HCT116 (cell line): ENCODE measurements at places on chromosomes 5 and 9. TPM values are rescaled to one million over a fixed set of nuclear protein-coding genes. Genes with fewer than 3 reads are reported as not detected.

Gene CXCL14
- total RNA-seq, result not detected

Gene GABBR2
- 0.15 TPM for total RNA-seq

Gene ERAP2
- 2.2 TPM for total RNA-seq

Gene FASTKD3
- 12.0 TPM for total RNA-seq

Gene MCIDAS
- 6.4 TPM for total RNA-seq

Gene CA9
- total RNA-seq, result 8.5 TPM

Gene ANXA2R
- total RNA-seq, result 0.37 TPM

Gene RLN2
- not detected for total RNA-seq

Gene C9orf50
- not detected for total RNA-seq

Gene EQTN
- total RNA-seq, result not detected

Gene CCDC183
- 2.8 TPM for total RNA-seq

Gene FOXD4L3
- total RNA-seq, result 0.25 TPM

Gene SLC2A8
- total RNA-seq, result 16.8 TPM

Gene IL13
- not detected for total RNA-seq

GRCh38 chr9:33750307-33750838 lies 45.0 kb upstream of the PRSS3 start:
- H3K36me3 ChIP-seq, result no peaks in the 10 kb centered on the region
- H3K27ac ChIP-seq, result peak overlapping the region; percentile 56
- DNase-seq, result no peak
- H3K27me3 ChIP-seq, result no peaks in the 10 kb centered on the region
- peak overlapping the region; percentile 79 for H3K4me3 ChIP-seq

- H3K27me3 ChIP-seq, result no peaks in the 10 kb centered on the region
- H3K4me1 ChIP-seq, result peaks cover 18% of the 10 kb centered on the region
- H3K27ac ChIP-seq, result no peak overlapping the region
- no peaks in the 10 kb centered on the region for H3K36me3 ChIP-seq
- H3K4me3 ChIP-seq, result no peak overlapping the region
Measured at GRCh38 chr5:139267481-139267880, 26.1 kb upstream of the MATR3 start.

GRCh38 chr5:78611126-78611605 lies 37.4 kb downstream of the LHFPL2 start:
- H3K4me3 ChIP-seq, result no peak overlapping the region
- no peak for DNase-seq
- no peaks in the 10 kb centered on the region for H3K27me3 ChIP-seq
- peaks cover 3% of the 10 kb centered on the region; the same call in 1 of the 2 replicates for H3K4me1 ChIP-seq
- H3K27ac ChIP-seq, result no peak overlapping the region
- no peaks in the 10 kb centered on the region for H3K36me3 ChIP-seq

GRCh38 chr5:126449751-126450271 lies 26.6 kb downstream of the GRAMD2B start:
- no peak for DNase-seq
- H3K4me3 ChIP-seq, result no peak overlapping the region
- peaks cover 71% of the 10 kb centered on the region for H3K4me1 ChIP-seq
- H3K36me3 ChIP-seq, result peaks cover 6% of the 10 kb centered on the region; the same call in 1 of the 2 replicates
- H3K27ac ChIP-seq, result no peak overlapping the region
- H3K27me3 ChIP-seq, result no peaks in the 10 kb centered on the region

DNA sequence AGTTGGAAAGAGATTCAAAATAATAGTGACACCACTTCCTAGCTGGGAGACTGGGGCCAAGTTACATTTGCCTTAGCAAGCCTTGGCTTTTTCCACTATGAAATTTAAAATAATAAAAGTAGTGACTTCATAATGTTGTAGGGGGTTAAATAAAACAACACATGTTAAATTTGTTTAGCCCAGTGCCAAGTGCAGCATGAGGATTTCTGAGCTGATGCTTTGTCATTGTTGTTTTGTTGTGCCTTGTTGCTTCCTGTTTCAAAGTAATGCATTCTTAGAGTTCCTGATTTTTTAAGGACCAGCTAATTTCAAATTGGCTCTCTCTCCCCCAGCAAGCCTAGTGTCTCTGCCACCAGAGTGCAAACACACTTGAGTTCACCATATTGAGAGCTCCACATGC lies 270.7 kb upstream of the PAPPA start:
- no peak for DNase-seq
- H3K27me3 ChIP-seq, result peaks cover 51% of the 10 kb centered on the region
- H3K4me3 ChIP-seq, result no peak overlapping the region
- H3K4me1 ChIP-seq, result no peaks in the 10 kb centered on the region
- H3K36me3 ChIP-seq, result no peaks in the 10 kb centered on the region
- no peak overlapping the region for H3K27ac ChIP-seq

GRCh38 chr9:128159784-128160602 lies at the start of gene BBLN:
Gene BBLN (plus strand): TSS chr9:128160265. CDS start chr9:128160408, 143 bp downstream.
- H3K4me1 ChIP-seq, result no peaks in the 10 kb centered on the region
- H3K27ac ChIP-seq, result peak within 1 kb of the TSS; percentile 97
- H3K36me3 ChIP-seq, result no peaks in the 10 kb centered on the region
- no peaks in the 10 kb centered on the region for H3K27me3 ChIP-seq

GRCh38 chr5:126659805-126660482 lies 59.2 kb downstream of the PHAX start:
- no peaks in the 10 kb centered on the region for H3K4me1 ChIP-seq
- H3K27me3 ChIP-seq, result no peaks in the 10 kb centered on the region
- no peak overlapping the region for H3K4me3 ChIP-seq
- H3K36me3 ChIP-seq, result no peaks in the 10 kb centered on the region
- DNase-seq, result no peak

DNA sequence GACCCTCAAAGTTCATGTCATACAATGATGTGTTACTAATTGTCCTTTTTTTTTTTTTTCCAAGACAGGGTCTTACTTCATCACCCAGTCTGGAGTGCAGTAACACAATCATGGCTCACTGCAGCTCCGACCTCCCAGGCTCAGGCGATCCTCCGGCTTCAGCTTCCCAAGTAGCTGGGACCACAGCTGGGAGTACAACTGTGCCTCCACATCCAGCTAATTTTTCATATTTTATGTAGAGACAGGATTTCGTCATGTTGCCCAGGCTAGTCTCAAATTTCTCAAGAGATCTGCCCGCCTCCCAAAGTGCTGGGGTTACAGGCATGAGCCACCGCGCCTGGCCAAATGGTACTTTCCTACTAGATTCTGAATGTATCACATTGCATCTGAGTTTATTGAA lies 49.4 kb upstream of the EBF1 start:
- no peaks in the 10 kb centered on the region for H3K36me3 ChIP-seq
- H3K4me1 ChIP-seq, result no peaks in the 10 kb centered on the region
- H3K27ac ChIP-seq, result no peak overlapping the region

- H3K27me3 ChIP-seq, result no peaks in the 10 kb centered on the region
- no peaks in the 10 kb centered on the region for H3K36me3 ChIP-seq
- H3K4me3 ChIP-seq, result no peak overlapping the region
- peaks cover 10% of the 10 kb centered on the region; the same call in 1 of the 2 replicates for H3K4me1 ChIP-seq
Measured at GRCh38 chr9:113548221-113549041, 84.9 kb downstream of the RGS3 start.

- no peak for DNase-seq
- H3K36me3 ChIP-seq, result no peaks in the 10 kb centered on the region
- no peak overlapping the region for H3K27ac ChIP-seq
Measured at GRCh38 chr5:126414874-126415502, 8.2 kb upstream of the GRAMD2B start.

DNA sequence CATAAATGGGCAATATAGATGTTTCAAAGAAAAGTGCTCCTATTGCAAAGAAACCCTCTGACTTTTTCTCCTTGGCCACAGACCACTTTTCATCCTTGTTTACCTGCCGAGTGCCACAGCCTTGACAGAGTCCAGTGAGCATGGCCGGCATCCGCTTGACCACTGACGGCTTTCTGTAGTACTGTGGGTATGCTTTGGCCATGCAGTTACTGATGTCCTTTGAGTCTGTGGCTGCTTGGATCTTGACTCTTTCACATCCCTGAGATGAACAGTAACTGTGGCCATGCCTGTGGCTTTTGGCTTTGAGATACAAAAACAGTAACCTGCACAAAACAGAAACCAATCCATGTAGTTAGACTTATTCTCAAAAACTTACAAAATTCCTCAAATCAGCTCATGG lies 70.4 kb downstream of the CEMIP2 start:
- no peaks in the 10 kb centered on the region for H3K27me3 ChIP-seq
- no peak for DNase-seq
- H3K36me3 ChIP-seq, result 0 out of 2 replicates have a peak, but pooled peaks cover 2% of the 10 kb centered on the region
- H3K27ac ChIP-seq, result no peak overlapping the region
- H3K4me3 ChIP-seq, result no peak overlapping the region

- H3K4me3 ChIP-seq, result no peak overlapping the region
- DNase-seq, result no peak
- H3K27ac ChIP-seq, result no peak overlapping the region
- H3K4me1 ChIP-seq, result no peaks in the 10 kb centered on the region
Measured at GRCh38 chr5:118293378-118293777, 695.0 kb downstream of the DTWD2 start.

DNA sequence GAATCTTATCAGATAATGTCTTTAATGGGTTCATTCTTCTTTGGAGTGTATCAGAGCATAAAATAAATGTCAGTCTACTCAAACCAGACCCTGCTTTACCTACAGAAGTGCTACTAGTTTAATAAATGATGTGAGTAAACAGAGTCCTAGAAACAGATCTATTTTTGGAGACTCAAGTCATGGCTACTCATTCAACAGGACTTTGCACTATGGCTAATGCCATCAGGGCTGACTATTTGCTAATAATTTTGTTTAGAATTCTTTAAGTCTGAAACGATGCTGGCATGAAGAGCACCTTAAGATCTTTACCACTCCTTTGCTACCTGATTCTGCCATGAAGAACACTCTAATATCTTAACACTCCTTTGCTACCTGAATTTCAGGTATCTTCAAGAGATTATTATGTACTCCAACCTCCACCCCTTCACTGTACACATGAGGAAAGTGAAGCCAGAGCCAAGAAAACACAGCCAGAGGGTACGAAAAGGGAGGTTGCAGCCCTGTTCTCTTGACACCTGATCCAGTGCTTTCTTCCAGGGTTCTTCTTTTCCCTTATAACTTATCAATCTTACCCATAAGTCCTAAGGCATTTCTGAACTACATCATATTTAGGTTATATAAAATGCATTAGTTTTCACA lies 62.4 kb downstream of the ZNF608 start:
- no peak for DNase-seq
- H3K27me3 ChIP-seq, result no peaks in the 10 kb centered on the region
- no peaks in the 10 kb centered on the region for H3K4me1 ChIP-seq
- H3K4me3 ChIP-seq, result no peak overlapping the region

DNA sequence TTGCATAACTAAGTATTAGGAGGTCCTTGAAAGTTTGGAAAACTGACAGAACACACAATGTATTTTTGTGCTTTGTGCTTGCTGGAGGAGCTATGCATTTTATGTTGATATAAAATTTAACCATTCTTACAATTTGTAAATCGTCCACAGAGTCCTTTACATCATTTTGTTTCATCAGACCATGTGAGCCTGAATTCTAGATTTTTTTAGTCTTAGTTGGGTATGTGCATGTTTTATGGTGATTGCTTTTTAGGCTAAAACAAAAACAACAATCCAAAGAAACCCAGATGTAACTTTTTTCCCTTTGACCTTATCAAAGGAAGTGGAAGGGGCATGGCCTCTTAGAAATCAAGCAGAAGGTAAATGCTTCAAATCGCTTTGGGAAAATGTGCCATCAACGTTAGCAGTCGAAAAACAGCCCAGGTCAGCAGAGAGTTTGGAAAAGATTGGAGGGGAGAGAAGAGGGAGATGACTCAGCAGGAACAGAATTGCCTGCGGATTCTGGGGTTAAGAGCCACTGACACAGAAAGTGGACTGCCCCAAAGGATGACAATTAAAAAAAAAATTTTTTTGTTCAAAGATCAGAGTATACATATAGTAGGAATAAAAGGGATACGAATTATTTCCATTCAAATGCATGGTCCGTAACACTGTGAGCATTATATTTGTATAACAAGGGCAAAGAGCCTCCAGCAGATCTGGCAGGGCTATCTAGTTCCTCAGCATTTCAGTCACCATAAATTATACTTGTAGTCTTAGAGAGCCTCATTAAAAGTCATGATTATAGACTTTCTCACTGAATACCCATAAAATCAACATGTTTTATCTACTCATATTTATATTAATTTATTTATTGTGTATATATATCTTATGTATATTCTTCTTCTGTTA lies 253.5 kb upstream of the HAPLN1 start:
- no peak overlapping the region for H3K27ac ChIP-seq
- H3K36me3 ChIP-seq, result no peaks in the 10 kb centered on the region
- no peak for DNase-seq
- no peak overlapping the region for H3K4me3 ChIP-seq

GRCh38 chr9:95666096-95666784 lies 149.5 kb upstream of the PTCH1 start:
- H3K4me3 ChIP-seq, result no peak overlapping the region
- peaks cover 9% of the 10 kb centered on the region; the same call in 1 of the 2 replicates for H3K27me3 ChIP-seq
- no peak overlapping the region for H3K27ac ChIP-seq

GRCh38 chr5:123965626-123966025 lies 453.6 kb downstream of the CSNK1G3 start:
- DNase-seq, result no peak
- no peaks in the 10 kb centered on the region for H3K27me3 ChIP-seq
- no peaks in the 10 kb centered on the region for H3K4me1 ChIP-seq
- no peaks in the 10 kb centered on the region for H3K36me3 ChIP-seq
- H3K4me3 ChIP-seq, result no peak overlapping the region

GRCh38 chr9:108322326-108323098 lies 533.3 kb downstream of the ACTL7B start:
- no peak overlapping the region for H3K4me3 ChIP-seq
- no peaks in the 10 kb centered on the region for H3K36me3 ChIP-seq
- H3K4me1 ChIP-seq, result no peaks in the 10 kb centered on the region
- no peaks in the 10 kb centered on the region for H3K27me3 ChIP-seq
- no peak overlapping the region for H3K27ac ChIP-seq

- H3K27me3 ChIP-seq, result no peaks in the 10 kb centered on the region
- H3K4me3 ChIP-seq, result no peak overlapping the region
- no peak overlapping the region for H3K27ac ChIP-seq
- H3K4me1 ChIP-seq, result peaks cover 7% of the 10 kb centered on the region; the same call in 1 of the 2 replicates
Measured at GRCh38 chr5:138654281-138654867, 79.2 kb upstream of the HSPA9 start.

GRCh38 chr5:82959466-82959865 lies 117.7 kb downstream of the TMEM167A start:
- no peak overlapping the region for H3K4me3 ChIP-seq
- H3K27me3 ChIP-seq, result no peaks in the 10 kb centered on the region
- H3K36me3 ChIP-seq, result peaks cover 74% of the 10 kb centered on the region
- no peak overlapping the region for H3K27ac ChIP-seq

DNA sequence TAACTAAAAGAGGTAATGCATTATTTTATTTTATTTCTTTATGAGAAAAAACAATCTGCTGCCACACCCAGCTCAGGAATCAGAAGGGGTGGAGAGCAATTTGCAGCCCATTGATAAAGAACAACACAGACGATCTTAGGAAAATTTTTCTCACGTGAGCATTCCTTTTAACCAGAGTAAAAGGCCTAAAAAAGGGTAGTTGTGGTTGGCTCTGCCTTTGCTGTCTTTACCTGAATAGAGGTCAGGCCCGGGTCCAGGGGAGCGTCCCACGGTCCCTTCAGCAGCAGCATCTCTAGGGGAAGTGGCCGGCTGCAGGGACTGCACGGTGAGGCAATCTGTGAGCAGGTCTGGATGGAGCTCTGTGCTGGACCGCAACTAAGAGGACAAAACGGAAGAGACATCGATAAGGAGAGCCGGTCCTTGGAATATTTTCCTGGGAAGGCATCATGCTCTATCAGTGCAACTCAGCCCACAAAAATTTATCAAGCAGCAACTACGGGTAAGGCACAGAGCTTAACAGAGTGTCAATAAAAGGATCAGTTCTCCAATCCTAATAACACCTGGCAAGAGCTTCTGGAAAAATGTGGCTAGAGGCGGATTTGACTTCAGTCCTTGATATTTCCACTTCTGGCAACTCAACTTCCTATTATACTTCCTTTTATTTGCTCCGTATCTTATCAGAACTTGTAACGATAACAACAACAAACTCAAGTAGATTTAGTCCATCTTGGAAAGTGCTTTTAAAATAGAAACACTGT lies 372.8 kb upstream of the RFX3 start:
- H3K4me1 ChIP-seq, result no peaks in the 10 kb centered on the region
- H3K27ac ChIP-seq, result no peak overlapping the region
- H3K27me3 ChIP-seq, result no peaks in the 10 kb centered on the region

GRCh38 chr5:141772281-141772680 lies 90.3 kb upstream of the ARAP3 start:
- H3K27ac ChIP-seq, result no peak overlapping the region
- no peaks in the 10 kb centered on the region for H3K27me3 ChIP-seq
- no peaks in the 10 kb centered on the region for H3K36me3 ChIP-seq
